Urothelium cell line (cell line): ENCODE measurements at places on chromosomes 12 and 14.

GRCh38 chr14:93081876-93082570 lies 33.7 kb downstream of the ITPK1 start:
- DNase-seq = no peak

GRCh38 chr14:53110096-53110495 lies 43.0 kb downstream of the DDHD1 start:
- DNase-seq = no peak

GRCh38 chr12:89664441-89664840 lies 44.2 kb downstream of the ATP2B1 start:
- DNase-seq = no peak

DNA sequence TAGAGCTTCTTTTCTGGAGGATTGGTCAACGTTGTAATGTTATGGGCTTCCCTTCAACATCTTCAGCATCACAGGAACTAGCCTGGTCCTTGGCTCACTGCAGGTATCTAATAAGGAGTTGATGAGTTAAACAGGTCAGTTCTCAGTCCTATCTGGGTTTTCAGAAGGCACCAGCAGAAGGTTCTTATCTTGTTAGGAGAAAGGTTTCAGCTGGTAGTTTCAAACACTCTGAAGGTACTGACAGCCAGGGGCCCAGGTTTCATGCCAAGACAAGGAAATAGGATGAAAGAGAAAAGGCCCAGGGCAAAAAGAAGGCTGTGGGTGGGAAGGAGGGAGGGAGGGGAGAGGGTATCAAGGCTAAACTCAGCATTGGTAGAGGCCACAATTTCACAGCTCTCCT lies 21.4 kb downstream of the TMEM229B start:
- DNase-seq = no peak

DNA sequence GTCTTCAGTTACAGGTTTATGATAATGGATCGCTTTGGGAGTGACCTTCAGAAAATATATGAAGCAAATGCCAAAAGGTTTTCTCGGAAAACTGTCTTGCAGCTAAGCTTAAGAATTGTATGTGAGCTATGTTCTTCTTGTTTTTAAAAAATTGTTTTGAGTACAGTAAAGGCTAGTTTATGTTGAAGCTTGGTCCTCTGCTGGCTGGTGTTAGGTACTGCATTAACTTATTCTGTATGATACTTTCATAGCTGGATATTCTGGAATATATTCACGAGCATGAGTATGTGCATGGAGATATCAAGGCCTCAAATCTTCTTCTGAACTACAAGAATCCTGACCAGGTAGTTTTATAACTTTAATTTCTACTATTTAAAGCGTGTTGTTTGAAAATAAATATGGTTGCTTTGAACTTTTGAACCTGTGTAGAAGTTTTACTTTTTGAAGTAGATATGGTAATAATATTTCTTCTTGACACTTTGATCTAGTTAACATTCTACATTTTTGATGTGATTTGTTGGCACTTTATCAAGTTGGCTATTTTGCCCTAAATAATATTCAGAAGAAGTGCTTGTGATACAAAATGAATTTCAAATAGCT lies 55.7 kb downstream of the VRK1 start:
- peak; percentile 2 for DNase-seq

DNA sequence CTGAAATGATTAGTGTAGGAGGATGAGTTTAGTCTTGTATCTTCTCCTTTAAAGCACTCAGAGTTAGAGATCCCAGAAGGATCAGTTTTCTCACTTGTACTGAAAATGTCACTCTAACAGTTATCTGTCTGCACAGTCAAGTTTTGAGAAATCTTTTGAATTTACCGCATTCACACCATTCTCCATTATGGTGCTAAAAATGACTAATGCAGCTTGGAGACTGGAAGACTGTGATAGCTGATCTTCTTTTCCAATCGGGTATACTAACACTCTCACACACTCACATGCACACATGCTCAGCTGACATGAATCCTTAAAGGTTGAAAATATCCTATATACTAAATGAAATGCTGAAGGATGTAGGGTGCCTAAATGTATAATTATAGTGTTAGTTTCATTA lies 65.8 kb downstream of the SLC15A5 start:
- DNase-seq = no peak

DNA sequence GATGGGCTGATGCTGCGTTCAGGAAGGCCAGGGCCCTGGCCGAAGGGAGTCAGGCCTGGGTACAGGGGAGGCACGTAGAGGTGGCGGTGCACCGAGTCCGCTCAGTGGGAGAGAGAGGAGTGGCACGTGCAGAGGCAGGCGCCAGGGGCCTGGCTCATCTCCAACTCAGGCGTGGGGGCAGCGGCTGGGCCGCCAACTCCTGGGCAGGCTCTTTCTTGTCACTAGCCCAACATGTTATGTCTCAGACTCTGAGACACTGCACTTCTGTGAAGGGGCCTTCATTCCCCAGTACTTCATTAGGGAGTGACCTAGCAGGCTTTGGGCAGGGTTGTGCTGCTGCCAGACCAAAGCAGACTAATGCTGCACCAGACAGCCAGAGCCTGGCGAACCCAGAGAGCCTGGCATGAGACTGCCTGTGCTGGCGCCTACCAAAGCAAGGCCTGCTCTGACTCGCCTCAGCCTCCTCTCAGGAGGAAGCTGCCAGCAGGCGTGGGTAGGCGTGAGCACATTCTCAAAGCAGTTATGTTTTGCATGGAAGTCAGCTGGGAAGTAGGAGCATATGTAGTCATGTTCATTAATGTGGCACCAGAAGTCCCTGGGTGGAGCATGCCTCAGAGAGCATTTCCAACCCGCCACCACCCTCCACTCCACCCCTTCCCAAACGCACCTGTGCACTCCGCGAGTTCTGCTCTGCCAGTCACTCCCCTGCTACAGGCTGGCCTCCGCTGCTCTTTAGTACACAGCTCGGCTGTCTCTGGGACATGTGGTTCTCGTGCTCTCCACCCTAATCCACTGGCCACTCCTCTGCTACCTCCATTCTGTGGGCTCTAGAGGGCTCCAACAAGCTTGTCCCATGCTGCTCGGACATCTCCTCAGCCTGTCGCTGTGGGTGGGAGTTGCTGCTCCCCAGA lies 9.7 kb downstream of the CKB start:
- DNase-seq = no peak

DNA sequence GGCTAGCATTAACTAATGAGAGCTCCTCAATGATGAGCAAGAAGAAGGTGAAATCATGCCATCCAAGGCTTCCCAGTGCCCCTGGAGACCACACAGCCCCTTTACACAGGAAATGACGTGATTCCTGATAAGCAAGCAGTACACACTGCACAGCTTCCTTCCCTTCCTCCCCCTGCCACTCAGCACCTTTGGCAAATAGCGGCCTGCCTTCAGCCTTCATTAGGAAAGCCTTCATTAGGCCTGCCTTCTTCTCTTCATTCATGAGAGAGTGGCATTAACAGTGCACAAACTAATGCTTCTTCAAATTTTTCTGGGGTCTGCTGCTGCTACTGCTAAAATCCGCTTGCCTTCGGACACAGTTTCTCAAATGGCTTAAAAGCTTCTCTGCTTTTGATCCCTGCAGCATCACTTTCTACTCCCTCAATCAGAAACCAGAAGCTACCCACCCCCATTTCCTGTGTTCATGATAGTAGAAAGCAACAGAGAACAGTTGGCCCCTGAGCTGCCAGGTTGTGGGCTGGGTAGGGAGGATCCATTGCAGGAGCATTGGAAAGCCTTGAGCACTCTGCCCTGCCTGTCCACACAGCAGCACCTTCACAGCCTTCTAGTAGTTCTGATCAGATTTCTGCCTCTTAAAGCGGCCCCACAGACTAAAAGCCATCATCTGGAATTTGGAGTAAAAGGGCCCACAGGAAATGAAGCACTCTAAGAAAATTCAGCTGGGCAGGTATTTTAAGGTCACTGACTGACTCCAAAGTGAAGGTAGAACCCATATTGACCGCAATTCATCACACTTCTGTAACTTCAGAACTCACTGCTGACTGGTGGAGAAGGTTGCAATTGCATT lies 103.8 kb upstream of the ETV6 start:
- DNase-seq = peak; percentile 41

GRCh38 chr14:64878837-64879634 lies 671 bp downstream of the SPTB start:
- DNase-seq = no peak

DNA sequence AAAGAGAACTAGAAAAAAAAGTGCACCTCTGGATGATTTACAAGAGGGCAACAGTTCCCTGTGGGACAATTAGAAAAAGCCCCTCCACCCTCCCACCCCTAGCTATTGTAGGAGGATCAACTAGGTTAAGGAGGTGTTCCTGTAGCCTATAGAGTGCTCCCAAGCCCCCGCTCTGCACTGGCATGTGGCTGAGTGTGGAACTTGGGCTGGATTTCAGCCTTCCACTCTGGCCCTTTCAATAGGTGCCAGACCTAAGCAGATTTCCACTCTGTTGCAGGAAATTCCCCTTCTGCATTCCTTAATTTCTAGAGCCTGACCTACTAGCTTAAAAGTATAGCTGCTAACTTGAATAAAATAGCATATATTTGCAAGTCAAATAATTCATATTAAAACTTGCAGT lies 2.8 kb downstream of the NFATC4 start:
- no peak for DNase-seq

DNA sequence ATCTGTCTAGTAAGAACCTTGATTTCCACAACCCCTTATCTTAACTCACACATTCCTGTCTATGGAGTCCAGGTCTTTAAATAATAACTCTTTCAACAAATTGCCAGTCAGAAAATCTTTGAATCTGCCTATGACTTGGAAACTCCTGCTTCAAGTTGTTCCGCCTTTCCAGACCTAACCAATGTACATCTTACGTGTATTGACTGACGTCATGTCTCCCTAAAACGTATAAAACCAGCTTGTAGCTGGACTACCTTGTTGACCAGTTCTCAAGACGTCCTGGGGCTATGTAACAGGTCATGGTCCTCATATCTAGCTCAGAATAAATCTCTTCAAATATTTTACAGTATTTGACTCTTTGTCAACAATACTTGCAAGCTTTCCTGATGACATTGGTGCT lies 337.0 kb downstream of the TMEM132D start:
- no peak for DNase-seq

DNA sequence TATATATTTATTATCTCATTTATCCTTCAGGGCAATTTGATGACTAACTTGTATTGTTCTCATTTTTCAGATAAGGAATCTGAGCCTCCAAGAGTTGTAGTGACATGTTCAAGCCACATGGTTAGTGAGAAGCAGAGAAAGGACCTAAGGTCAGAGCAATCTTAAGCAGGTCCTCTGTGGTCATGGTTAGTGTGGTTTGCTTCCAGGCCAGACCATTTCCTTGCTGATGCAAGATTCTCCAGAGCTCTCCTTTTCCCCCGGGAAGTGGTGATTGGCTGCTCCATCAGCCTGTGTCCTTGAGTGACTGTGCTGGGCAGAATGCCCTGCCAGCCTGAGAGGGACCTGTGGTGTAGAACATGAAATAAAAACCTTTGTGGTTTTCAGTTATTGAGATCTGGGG lies 141.3 kb downstream of the KTN1 start:
- DNase-seq = peak; percentile 81

DNA sequence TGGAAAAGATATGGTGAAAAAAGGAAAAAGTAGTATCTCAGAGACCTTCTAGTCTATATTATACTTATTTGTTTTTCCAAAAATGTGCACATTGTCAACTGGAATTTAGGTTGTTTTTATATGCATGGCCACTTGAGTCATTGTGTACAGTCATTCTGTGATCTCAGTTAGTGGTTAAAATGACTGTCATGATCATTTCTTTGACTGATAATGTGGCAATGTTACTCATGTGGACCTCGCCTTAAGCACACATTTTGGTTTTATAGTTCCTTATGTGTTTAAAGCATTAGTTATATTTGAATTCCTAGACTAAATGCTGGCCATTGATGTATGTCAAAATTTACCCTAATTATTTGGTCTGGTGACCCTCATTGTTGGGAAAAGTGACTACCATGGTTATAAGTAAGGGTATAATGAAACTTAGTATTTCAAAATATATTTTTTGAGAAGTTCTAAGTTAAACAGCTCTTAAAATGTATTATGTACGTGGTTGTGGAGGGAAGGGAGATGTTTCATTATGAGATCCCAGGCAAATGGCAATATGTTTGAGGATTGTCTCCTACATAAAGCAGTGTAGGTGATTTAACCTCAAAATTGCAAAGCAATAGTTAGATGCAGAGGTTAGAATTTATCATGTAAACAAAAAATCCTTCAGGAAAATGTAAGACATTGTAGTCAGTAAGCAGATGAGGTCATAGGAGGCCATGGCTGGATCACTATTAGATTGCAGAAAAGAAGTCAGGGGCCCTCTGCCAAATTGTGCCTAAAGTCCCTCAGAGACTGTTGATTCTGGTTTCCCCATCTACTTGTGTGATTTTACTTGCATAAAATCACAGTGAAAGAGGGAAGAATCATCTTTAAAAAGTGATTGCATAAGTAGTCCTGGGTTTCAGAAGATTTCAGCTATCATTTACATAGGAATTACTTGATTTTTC lies 17.5 kb downstream of the PNMA1 start:
- no peak for DNase-seq

GRCh38 chr12:123036466-123037285 lies 56.2 kb downstream of the ARL6IP4 start:
- no peak for DNase-seq

DNA sequence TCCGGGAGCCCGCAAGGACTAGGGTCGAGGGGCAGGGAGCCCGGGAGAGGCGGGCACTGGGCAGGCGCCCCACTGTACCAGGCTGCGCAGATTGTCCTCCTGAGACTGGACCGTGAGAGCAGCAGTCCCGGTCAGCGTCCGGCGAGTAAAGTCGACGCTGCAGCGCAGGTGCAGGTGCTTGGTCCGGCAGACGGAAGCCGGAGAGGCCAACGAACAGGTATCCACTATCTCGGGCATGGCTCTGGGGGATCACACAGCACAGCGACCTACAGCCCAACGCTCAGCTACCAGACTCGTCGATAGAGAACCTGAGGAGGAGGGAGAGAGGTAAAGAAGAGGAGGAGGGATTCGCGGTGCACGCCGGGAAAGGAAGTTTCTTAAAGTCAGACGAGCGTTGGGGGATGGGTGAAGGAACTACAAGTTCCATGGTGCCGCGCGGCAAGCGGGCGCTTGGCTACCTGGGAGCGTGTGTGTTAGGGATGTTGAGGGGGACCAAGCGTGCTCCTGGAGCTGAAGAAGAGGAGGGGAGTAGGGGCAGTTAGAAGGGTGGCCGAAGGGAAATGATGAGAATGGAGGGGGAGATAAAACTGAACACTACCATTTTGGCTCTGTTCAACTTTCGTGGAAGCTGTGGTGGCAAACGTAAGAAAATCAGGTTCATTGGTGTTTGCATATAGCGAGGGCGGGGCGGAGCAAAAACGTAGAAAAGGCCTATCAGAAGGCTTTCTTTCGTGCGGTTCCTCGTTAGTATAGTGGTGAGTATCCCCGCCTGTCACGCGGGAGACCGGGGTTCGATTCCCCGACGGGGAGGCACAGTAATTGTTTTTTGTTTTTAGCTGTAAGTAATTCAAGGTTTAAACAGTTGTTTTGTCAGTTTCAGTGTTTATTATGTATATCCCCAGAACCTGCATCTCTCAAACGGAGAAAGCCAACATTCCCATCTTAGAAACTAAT lies at the start of gene LTA4H:
Gene LTA4H, minus strand, starts transcription at position 305 of the 954 bp plus-strand sequence. Its CDS starts 68 bp downstream, at position 237.
- peak; percentile 89 for DNase-seq

- no peak for DNase-seq
Observed at GRCh38 chr12:85975716-85976115, 101.6 kb downstream of the NTS start.

- DNase-seq = no peak
Observed at GRCh38 chr12:22399464-22400180, 65.1 kb upstream of the ST8SIA1 start.

GRCh38 chr14:92040431-92041051 lies 682 bp upstream of the TRIP11 start:
- DNase-seq = peak; percentile 8

GRCh38 chr14:42929806-42930480 lies 1323.3 kb downstream of the LRFN5 start:
- DNase-seq = no peak
